ENCODE measurements at places on chromosomes 12 and 14.

DNA sequence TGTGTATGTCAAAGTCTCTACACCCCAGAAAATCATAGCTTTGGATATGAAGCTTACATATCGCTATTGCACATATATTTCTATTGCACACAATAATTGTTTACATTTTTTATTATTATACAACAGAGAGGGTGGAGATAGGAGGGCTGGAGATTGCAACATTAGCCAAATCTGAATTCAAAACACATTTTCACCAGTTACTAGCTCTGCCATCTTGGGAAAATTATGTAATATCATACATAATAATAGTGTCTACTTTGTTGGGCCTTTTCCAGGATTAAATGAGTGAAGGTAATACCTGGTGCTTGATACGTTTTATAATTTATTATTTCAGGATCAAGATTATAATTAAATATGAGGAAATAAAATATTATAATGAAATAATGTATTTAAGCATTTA lies 507.4 kb upstream of the TBX3 start:
- DNase-seq: no peak

- no peak for DNase-seq
Observed at GRCh38 chr12:25903603-25904245, 54.8 kb upstream of the RASSF8 start.

DNA sequence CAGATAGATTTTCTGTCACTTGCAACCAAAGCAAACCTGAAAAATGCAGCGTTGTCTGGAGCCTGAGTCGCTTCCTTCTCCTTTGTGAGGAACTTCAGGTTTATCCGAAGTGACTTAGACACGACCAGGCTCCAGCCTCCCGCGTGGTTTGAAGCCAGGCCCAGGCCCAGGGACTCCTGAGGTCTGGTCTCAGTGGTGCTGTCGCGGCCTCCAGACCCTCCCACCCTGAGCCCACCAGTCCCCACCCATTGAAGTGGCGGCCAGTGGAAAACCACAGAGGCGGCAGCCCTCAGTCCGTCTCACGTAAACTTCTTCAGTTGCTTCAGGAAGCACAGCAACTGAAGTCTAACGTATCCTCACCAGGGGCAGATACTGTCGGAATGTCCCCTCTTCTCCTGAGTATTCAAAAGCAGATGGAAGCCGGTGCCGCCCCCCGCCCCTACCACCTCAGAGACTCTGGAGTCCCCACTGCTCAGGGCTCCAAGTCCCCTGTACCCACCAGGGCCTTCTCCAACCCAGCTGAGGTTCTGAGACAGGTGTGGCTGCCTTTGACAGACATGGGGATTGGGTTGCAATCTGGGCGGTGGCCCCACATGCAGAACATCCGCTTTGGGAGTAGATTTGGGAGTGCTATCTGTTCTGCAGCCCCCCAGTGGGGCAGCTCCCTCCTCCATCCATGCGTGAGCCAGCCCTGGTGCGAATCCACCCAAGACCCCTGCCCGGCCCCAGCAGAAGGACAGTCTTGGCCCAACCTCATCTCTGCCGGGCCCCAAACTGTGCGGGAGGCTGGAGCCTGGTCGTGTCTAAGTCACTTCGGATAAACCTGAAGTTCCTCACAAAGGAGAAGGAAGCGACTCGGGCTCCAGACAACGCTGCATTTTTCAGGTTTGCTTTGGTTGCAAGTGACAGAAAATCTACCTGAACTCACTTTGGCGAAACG lies 26.6 kb upstream of the GALNT9 start:
- DNase-seq: no peak

- no peak for DNase-seq
Observed at GRCh38 chr12:52434081-52434733, at the start of gene KRT75. Gene KRT75, minus strand, starts transcription at chr12:52434371. Its CDS starts 67 bp downstream, at chr12:52434304.

DNA sequence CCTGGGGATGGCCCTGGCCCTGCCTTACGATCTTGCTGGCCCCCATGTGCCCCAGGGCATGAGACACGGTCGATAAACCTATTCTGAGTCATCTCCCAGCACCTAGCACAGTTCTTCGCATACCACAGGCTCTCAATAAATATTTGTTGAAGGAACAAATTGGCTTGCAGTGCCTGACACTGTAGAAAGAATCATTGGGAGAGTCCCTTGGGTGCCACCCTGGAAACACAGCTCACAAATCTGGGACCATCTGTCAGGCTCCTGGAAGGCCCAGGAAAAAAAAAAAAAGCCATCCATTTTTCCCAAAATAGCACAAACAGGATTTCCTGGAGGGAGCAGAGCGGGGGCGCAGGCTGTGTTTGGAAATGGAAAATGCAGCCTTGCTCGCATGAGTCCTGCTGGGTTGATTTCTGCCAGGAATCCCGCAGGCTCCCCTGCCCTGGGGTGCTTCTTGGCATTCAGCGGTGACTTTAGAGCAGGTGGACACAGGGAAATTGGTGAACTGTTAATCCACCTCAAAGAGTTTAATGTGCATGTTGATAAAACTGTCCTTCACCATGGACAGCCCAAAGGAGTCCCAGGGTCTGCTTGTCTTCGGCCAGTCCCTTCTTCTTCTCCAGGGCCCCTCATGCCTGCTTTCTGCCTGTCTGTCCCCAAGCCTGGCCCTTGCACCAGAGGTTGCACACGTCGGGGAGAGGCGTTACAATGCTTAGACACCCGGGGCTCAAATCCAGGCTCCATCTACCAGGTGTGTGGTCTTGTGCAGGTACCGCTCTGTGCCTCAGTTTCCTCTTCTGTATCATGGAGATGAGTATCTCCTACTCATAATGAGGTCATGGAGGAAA lies 106.1 kb upstream of the RFLNA start:
- no peak for DNase-seq

- DNase-seq: peak; percentile 68
Observed at GRCh38 chr12:124921200-124922031, 7.0 kb upstream of the UBC start.

DNA sequence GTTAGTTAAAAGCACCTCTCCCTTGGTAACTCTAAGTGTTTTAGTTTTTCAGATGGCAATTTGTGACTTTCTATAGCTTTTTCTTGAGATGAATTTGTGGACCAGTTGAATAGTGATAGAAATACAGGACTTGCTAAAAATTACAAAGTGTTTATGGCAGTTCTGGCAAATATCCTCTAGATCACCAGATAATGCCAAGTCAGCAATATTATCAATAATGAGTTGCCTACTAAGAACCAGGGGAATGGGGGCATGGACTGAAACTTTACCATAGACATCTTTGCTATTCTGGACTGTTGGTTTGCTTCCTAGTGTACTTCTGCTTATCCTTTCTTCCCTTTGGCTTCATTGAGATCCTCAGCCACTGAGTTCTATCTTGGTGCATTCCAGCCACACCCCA lies 584.2 kb downstream of the DIO2 start:
- no peak for DNase-seq

DNA sequence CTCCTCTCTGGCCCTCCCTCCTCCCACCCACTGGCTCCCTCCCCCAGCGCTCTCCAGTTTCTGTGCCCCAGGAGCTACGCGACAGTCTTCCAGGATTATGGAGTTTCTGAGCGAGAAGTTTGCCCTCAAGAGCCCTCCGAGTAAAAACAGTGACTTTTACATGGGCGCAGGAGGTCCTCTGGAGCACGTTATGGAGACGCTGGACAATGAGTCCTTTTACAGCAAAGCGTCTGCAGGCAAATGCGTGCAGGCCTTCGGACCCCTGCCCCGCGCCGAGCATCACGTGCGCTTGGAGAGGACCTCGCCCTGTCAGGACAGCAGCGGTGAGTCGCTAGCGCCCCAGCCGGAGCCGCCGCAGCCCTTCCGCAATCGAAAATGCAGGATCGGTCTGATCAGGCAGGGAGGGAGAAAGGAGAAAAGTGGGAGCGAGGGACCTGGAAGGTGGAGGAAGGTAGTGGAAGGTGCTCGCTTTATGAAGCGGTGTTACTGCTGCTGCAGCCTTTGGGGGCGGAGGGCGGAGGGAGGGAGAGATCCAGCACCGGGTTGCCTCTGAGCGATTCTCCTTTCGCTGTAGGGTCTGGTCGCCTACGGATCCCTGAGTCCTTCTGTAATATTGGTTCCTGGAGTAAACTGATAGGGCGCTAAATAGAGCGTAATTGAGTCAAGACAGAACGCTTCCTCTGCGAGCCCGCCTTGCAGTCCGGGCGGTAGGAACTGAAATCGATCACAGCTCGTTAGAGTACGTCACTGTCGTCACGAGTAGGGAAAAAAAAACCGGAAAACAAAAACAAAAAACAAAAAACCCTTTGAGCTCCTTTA lies at the start of gene ALX1:
Gene ALX1, plus strand, starts transcription at position 56 of the 819 bp plus-strand sequence. Its CDS starts 42 bp downstream, at position 98.
- no peak for DNase-seq

GRCh38 chr12:49357103-49357678 lies 10.1 kb upstream of the SPATS2 start:
- no peak for DNase-seq

GRCh38 chr12:97321621-97322020 lies 141.0 kb upstream of the RMST start:
- no peak for DNase-seq

- DNase-seq: no peak
Observed at GRCh38 chr12:67018105-67018504, 251.1 kb upstream of the CAND1 start.

DNA sequence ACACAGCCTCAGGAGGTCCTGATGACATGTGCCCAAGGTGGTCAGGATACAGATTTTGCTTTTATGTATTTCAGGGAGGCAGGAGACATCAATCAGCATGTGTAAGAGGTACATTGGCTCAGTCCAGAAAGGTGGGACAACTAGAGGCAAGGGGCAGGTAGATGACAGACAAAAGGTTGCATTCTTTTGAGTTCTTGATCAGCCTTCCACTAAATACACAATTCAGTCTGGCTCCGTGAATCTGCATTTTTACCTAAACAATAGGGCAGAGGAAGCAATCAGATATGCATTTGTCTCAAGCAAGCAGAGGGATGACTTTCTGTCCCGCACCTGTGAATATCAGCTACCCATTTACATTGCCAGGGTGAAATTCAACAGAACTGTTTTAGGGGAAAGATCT lies 178.6 kb downstream of the KSR2 start:
- no peak for DNase-seq

DNA sequence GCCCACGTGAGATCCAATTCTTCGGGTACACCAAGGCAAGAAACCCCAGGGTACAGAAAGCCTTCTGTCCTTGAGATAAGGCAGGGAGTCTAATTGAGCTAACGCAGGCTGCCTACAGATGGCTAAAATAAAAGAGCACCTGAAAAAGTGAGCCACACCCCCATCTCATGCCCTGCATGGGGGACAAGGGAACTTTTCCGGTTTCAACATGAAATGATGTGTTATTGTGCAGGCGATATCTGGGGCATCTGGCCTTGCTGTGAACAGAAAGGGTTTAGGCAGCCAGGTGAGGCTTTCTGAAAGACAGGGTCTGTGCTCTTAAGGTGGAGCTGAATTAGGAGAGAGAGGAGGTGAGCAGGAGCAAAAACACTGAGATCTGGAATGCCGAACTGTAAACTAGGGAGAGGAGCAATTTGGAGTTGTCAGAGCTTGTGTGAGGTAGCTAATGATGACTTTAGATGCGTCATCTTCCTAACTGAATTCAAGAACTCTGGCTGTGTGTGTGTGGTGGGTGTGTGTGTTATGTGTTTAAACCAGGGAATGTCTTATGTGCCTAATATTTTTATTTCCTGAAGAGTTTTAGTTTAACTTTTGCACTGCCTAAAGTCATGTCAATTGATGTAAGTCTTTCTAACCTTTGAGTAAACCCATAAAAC lies 20.1 kb upstream of the LDHB start:
- peak; percentile 47 for DNase-seq

GRCh38 chr14:84592770-84593169 lies 937.2 kb upstream of the FLRT2 start:
- no peak for DNase-seq

- no peak for DNase-seq
Observed at GRCh38 chr12:103947871-103948555, 17.7 kb upstream of the TDG start.

DNA sequence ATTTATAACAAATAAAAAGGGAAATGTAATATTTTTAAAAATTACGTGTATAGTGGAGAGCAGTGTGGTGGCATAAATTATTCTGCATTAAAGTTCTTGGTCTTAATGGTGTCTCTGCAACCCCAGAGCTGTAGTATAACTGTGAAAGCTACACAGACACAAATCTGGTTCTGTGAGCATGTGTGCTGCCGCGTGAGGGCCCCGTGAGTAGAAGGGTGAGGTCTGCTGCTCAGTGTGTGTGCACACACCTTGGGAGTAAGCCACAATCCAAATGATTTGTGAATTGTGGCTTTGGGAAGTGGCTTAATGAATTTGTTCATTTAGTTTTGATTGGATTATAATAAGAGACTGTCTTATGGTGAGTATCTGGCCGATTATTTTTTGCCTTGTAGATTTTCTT lies 16.8 kb downstream of the PELI2 start:
- DNase-seq: no peak

- DNase-seq: no peak
Observed at GRCh38 chr12:103161582-103162362, 204.3 kb downstream of the ASCL1 start.

- DNase-seq: no peak
Observed at GRCh38 chr14:60514378-60514740, 5.4 kb downstream of the SIX6 start.

- no peak for DNase-seq
Observed at GRCh38 chr12:65602610-65603295, 221.5 kb upstream of the HMGA2 start.

GRCh38 chr12:128114485-128114884 lies 152.5 kb upstream of the TMEM132C start:
- DNase-seq: no peak

DNA sequence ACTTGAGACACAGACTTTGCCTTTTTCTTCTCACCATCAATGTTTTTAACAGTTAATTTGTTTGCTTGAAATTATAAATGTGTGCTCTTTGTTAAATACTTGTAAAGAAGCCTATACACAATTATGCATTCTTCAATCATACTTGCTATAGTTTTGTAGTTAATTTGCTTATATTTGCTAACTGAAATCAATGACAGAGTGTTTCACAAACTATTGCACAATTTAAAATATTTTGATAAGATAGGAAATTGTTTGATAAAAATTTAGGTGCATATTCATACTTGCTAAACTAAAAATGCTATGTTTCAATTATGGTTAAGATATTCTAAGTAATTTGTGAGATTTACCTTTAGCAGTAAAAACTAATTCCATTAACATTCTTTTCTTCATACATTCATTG lies 13.7 kb upstream of the OR4K5 start:
- no peak for DNase-seq

DNA sequence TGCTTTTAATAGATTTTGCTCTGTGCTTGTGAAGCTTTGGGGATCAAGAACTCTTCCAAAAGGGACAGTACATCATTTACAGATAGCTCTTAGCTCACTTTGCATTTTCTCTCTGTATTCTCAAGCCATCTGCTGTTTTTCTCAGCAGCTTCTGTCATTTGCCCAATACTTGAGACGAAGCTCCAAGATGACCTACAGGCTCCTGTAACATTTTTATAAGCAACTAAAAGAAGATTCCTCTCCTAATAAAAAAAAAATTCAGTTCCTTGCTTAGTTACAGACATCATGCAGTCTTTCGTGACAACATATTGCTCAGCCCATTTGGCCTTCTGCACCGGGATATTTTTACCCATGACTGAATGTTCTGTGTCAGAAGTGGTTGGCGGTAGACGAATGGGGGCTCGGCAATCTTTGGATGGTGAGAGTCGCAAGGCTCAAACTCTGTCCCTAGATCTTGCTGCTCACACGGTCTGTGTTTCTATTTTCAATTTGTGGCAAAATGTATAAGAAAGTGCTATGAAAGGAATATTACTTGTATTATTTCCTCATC lies 215.6 kb downstream of the FSCB start:
- no peak for DNase-seq

GRCh38 chr12:6953442-6954315 lies 2.5 kb downstream of the PTPN6 start:
- DNase-seq: peak; percentile 77

Measured in central memory CD4-positive, alpha-beta T cell (primary cell).